Activated CD4-positive, alpha-beta T cell treated with anti-CD3 and anti-CD28 coated beads, Interleukin-2, amount 50 U/mL, for 16 hours (primary cell): ENCODE measurements at places on chromosomes 3 and 15.

DNA sequence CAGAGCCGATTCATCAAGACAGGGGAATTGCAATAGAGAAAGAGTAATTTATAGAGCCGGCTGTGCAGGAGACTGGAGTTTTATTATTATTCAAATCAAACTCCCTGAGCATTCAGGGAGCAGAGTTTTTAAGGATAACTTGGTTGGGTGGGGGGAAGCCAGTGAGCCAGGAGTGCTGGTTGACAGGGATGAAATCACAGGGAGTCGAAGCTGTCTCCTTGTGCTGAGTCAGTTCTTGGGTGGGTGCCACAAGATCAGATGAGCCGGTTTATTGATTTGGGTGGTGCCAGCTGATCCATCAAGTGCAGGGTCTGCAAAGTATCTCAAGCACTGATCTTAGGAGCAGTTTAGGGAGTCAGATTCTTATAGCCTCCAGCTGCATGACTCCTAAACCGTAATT lies 95.4 kb upstream of the CCDC80 start:
- DNase-seq: no peak

DNA sequence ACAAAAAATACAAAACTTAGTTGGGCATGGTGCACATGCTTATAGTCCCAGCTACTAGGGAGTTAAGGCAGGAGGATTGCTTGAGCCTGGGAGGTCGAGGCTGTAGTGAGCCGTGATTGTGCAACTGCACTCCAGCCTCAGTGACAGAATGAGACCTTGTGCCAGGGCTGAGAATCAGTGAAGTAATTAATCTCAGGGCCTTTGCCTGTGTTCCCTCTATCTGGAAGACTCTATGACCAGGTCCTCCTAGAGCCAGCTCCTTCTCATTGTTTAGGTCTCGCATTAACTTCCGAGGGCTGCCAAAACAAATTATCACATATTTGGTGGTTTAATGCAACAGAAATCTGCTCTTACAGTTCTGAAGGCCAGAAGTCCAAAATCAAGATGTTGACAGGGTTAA lies 41.4 kb upstream of the FLNB start:
- DNase-seq: no peak

DNA sequence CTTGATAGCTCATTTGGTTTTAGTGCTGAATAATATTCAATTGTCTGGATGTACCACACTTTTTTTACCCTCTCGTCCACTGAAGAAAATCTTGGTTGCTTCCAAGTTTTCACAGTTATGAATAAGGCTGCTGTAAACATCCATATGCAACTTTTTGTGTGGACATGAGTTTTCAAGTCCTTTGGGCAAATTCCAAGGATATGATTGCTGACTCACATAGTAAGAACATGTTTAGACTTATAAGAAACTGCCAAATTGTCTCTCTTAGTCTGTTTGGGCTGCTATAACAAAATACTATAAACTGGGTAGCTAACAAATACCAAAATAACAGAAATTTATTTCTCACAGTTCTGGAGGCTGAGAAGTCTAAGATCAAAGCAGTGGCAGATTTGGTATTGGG lies 59.5 kb upstream of the TNFSF10 start:
- no peak for DNase-seq

GRCh38 chr15:52924630-52925029 lies 134.5 kb upstream of the ONECUT1 start:
- DNase-seq: no peak

- no peak for DNase-seq
These were observed 332.7 kb upstream of the ADAMTS9 start for GRCh38 chr3:65020281-65021160.

- peak; percentile 2 for DNase-seq
These were observed 108.8 kb downstream of the FAIM start for GRCh38 chr3:138717348-138717747.

GRCh38 chr3:188534633-188535032 lies 380.7 kb downstream of the LPP start:
- DNase-seq: no peak

DNA sequence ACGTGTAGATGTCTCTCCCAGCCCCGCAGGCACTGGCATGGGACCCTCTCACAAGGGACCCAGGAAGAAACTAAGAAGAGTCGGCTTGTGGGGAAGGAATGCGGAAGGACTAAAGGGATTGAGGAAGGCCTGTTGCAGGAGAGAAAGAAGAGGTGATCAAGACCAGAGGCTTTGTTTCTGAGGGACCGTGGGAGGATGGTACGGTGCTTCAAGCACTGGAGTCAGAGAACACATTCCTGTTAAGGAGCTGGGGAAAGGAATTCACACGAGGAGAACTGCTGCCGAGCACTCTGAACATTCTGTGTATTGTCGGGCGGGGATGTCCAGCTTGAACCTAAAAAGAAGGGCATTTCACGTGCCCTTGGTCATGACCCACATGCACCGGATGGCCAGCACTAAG lies 91.4 kb downstream of the TAMM41 start:
- DNase-seq: no peak
